ENCODE measurements at places on chromosomes 6 and 20.

DNA sequence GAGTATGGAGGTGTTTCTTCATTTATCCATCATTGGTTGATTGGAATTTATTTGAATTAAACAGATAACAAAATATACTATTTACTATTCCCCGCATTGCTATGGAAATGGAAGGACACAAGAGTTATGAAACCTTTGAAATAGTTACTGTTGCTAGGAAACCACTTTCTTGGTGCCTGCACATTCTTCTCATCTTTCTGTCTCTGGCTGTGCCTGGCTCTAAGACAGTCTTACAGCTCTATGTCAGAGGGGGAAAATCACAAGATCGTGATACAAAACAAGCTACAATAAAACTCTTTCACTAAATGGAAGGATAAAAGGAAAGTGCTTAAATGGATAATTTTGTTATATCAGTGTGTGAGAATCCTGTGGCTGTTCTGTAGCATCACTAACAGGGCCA is 453.0 kb downstream of the LMBRD1 start:
- no peak for DNase-seq

GRCh38 chr6:54238396-54238795 is 69.8 kb upstream of the TINAG start:
- no peak for DNase-seq

DNA sequence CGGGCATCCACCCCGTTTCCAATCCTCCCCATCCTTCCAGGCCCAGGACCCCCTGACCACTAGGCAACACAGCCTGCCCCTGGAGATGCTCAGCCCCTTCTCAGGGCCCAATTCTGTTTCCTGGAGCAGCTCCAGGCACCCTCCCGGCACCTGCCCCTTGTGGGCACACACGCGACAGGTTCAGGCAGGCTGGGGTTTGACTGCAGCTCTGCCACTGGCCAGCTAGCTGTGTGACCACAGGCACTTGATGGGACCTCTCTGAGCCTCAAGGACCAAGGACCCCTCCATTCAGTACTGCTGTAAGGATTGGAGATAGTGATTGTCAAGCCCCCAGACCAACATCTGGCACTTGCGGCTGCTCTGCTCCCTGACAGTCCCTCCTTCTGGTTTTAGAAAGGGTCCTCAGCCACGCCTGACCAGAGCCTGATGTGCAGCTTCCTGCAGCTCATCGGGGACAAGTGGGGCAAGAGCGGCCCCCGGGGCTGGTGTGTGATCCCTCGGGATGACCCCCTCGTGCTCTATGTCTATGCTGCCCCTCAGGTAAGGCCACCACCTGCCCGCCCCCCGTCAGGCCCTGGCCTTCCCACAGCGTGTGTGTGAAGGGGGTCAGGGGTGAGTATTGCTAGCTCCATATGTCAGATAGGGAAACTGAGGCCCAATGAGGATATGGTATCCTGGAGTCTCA is 21.7 kb downstream of the FGD2 start:
- DNase-seq = no peak

DNA sequence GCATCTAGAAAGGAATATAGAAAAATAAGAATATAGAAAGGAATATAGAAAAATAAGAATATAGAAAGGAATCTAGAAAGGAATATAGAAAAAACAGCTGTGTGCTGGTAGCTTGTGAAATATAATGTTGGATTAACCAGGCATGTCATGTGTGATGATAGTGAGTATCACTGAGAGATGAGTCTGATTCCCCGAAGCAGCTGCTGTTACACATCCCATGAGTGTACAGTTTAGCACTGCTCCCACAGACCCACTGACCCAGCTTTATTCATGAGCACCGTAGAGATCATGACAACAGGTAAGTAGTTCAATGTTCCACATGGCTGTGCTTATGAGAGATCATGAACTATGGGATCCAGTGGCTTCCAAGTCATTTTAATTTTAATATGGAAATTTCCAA is 64.8 kb downstream of the SLC22A3 start:
- no peak for DNase-seq

GRCh38 chr20:38203337-38203980 is 38.4 kb upstream of the TGM2 start:
- no peak for DNase-seq

GRCh38 chr6:21352131-21352530 is 241.4 kb upstream of the SOX4 start:
- no peak for DNase-seq

GRCh38 chr6:5034736-5035135 is 30.9 kb upstream of the RPP40 start:
- no peak for DNase-seq

- DNase-seq = no peak
Observed at GRCh38 chr6:126914172-126914571, 204.3 kb upstream of the RSPO3 start.

- no peak for DNase-seq
Observed at GRCh38 chr20:4220756-4221155, 205.4 kb upstream of the RNF24 start.

DNA sequence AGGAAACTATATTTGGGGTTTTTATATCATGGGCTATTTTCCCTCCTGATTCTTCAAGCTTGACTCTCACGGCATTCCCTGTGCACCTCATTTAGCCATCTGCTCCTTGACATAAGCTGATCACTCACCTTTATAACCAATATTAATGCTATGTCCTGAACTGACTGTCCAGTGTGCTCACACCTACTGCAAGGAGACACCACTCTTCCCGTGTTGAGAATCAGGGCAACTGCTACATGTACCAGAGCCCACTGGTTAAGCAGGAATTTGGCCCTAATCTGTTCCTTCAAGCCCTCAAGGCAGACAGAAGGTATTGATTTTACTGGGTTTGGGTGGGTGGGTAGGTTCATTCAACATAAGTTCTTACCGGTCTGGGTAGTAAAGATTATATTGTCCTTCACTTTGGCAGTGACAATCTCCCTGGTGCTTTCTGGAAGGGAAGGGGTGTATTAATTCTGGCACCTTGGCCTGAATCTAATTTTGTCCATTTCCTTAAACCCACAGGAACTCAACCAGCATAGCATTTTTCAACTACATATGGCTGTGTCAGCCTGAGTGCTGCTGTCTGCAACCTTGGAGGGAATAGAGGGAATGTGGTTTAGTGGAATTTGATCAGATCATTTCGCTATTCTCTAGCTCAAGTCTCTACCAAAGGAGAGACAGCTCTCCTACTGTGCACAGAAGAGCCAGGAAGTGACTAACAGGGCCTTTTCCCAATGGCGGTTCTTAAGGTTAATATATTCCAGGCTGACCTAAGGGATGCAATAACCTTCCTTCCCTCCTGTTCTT is 293.2 kb downstream of the BTBD9 start:
- DNase-seq = no peak
